ENCODE measurements at places on chromosomes 1 and 21.

- DNase-seq = peak; percentile 41
Observed at GRCh38 chr1:112704934-112705627, 1.8 kb downstream of the RHOC start.

- no peak for DNase-seq
Observed at GRCh38 chr1:64029037-64029436, 174.4 kb upstream of the UBE2U start.

GRCh38 chr1:2864203-2864905 is 62.9 kb upstream of the TTC34 start:
- no peak for DNase-seq

DNA sequence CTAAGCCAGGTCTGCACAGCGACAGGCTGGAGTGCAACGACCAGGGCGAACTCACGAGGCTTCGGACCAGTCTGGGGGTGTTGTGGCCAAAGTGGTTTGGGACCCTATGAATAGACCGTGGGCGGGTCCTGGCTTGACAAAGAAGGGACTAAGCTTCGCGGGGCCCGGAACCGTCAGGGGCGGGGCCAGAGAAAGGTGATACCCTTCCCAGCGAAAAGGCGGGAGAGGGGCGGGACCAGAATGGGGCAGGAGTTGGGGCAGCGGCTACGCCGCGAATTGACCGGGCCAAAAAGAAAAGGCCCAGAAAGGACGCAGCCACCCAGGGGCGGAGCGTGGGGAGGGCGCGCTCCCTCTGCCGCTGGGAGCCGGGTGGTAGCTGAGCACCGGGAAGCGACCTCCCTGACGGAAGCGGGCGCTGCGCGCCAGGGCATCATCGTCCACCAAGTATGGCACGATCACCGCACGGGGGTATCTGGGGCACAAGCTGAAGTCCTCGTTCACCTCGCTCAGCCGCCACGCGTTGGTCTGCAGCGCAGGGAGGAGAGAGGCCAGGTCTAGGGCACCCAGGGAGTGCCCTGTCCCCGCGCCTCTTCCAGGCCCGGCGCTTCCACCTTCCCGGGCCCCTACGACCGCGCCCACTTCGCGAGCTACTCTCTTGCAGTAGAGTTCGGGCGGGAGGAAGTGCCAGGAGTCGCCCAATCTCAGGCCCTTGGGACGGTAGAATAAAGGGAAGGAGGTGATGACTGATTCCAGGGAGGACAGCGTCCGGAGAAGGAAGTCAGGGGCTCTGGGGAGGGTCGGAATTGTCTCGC is 6.7 kb upstream of the FAM167B start:
- DNase-seq = peak; percentile 76

GRCh38 chr1:53942127-53942957 is 3.2 kb downstream of the IFT25 start:
- no peak for DNase-seq

DNA sequence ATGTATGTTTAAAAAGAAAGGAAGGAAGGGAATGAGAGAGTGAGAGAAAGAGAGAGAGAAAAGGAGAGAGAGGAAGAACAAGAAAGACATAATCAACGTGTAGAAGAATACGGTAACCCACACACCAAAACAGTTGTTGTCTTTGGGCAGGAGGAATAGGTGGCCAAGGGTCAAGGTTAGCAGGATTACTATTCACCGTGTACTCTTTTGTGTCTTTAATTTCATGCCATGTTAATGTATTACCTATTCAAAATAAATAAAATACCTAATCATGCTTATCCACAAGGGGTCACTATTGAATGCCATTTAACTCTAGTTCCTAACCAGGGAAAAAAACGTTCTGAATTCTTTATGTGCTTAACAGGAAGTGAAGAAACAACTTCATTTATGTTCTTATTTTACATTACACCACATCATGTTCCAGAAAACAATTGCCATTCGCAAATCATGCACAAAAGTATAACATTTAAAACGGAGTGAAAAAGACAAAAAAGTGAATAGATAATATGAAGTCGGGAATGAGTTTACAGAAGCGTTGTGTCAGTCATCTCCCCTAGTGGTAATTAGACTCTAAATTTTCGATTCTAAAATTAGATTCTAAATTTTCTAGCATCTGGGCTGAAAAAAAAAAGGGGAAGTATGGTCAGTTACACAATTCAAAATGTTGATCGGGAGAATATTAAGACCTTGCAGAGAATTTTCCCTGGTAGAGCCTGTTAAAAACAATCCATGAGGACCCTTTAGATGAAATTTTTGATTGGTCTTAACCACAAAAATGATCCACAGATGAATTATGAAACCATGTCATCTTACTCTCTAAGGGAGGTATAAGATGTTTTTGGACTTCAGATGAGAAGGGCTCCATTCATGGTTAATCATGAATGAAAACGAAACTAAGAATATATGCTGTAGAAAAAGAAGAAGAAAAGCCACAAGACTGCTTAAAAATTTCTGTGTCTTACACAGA is 700 bp upstream of the KMO start:
- no peak for DNase-seq

- no peak for DNase-seq
Observed at GRCh38 chr1:46594063-46594462, 10.0 kb downstream of the MKNK1 start.

DNA sequence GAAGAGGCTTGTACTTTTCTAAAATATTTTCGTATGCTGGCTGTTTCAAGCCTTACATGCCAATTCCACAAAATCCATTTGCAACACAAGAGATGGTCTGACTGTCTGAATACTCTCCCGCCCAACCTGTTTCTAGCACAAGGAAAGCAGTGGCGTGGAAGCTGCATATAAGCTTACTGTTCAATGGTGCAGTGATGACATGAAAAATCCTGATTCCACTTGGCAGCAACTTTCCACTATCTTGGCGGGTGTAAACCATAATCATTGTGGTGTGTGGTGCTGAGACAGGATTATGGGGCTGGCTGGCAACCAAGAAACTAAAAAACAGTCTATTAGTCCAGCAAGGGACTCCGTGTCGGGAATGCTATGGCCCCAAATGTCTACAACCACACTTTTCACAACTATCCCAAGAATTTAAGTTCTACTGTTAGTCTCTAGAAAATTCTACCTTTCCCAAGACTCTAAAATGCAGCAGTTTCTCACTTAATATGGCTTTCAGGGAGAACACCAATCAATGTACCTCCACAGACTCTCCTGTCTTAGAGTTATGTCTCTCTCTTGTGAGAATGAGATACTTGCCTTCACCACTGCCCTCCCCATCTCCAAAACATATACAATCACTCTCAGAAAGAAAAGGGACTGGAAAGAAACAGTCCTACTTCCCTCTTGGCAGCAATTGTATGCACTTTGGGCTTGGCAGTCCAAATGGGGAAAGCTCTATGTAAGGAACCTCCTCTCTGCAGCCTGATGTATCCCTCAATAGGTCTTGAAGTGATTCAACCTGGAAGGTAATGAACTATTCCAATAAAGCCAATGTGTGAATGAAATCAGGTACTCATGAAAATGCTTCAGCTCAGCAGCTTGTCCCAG is 9.5 kb downstream of the COLGALT2 start:
- DNase-seq = no peak

DNA sequence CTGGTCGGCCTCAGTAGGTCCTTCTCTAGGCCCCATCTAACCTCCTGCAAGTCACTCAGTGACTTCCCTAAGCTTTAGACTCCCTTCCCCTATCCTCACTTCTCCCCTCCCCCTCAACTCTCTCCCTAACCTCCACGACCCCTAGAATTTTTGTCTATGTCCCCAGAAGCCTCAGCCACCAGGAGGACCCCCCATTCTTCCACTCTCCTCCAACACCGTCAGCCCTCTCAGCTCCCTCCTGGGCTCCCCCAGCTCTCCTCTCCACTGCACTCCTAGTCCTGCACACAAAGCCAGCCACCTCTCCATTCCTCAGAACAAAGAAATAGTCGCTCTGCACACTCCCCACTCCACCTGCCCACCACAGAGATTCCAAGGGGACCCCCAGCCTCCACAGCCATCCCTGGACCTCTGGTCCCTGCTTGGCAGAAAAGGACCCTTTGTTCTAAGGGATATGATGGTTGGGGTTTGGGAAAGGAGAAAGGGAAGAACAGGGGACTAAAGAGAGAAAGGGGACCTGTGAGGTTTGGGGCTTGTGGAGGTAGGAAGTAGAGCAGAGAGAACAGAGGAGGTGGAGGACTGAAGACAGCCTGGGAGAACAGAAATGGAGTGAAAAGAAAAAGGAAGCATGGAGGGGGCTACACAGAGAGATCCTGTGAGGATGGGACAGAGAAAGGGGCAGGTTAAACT is 2.8 kb downstream of the ARHGEF2 start:
- no peak for DNase-seq

GRCh38 chr1:85494904-85495266 is 29.9 kb upstream of the DDAH1 start:
- DNase-seq = no peak

DNA sequence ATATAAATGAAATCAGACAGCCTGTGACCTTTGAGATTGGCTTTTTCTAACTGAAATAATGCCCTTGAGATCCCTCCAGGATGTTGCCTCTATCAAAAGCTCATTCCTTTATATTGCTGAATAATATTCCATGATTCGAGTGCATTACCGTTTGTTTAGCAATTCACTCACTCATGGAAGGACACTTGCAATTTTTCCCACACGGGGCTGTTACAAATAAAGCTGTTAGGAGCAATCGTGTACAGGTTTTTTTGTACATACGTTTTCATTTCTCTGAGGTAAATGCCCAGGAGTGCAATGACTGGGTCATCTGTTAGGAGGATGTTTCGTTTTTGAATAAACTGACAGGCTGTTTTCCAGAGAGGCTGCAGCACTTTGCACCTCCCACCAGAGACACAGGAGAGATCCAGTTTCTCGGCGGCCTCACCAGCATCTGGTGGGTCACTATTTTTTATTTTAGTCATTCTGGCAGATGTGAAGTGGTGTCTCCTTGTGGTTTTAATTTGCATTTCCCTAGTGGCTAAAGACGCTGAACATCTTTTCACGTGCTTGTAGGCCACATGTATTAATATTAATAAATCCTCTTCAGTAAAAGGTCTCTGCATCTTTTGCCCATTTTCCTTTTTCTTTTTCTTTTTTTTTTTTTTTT is 11.0 kb downstream of the PRDM15 start:
- no peak for DNase-seq

DNA sequence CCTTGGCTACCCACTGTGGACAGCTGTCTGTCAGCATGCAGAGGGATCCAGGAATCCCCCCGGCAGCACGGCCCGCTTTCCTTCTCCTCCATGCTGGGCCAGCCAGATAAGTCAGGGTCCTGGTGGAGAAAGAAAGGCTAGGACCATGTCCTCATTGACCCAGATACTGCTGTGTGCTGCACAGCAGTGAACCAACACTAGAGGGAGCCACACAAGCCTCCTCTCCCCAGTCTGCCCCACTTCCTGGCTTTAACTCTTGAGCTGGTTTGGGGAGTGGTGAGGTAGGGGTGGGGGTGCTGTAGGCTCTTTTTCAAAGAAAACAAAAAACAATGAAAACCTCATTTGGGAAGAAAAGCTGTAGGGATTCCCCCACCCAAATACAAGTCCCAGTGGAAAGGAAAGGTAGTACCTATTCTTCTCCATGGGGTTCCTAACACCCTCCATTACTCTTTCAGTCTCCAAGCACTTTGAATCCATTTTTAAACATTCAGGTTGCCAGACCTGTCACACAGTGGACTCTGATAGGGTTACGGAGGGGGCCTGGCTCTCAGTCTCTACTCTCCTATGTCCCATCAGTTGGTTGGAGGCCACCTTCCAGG is 84.9 kb upstream of the CD1D start:
- no peak for DNase-seq

DNA sequence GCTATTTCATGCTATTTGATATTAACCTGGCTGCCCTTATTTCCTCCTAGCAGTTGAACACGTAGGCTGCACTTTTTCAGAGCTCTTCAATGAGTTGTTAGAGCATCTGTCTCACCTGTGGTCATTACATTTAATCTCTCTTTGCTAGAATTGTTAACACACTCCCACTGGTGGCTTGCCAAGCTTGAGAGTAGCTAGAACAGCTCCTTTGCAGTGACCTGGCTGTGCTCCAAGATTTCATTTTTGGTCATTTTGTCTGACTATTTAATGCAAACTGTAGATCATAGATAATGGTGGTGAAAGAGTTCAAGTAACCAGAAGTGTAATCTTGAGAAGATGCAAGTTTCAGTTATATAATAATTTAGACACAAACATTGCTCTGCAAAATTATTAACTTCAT is 105.6 kb downstream of the LRRC7 start:
- no peak for DNase-seq
